ENCODE measurements at places on chromosomes 1 and 21.

GRCh38 chr1:151585622-151586021 is 26.2 kb upstream of the SNX27 start:
- DNase-seq, result no peak

DNA sequence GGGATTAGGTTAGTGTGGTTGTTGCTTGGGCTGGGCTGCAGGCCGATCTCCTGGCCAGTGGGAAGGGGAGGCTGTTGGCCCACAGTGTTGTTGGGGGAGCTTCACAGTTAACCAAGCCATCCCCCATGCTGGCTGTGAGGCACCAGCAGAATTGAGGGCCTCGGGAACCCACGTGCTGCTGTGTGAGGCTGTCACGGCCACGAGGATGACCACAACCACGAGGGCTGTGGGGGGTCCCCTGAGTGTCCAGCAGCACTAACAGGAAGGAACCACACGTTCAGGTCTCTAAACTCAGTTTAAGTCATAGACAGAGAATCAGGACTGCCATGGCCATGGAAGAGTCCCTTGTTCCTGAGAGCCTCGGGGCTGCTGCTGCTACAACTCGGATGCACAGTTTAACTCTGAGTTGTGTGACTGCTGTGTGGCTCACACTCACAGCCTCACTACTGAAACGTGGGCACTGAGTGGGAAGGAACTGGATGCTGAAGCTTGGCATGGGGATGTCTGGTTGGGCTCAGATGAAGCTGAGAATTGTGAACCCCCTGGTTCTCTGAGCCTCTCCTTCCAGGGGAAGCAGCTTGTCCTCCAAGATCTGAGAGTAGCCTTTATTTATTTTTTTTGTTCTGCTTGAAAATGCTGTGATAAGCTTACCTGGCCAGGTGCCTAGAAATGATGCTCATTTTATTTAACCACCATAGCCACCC is 4.8 kb upstream of the MMEL1 start:
- no peak for DNase-seq

- no peak for DNase-seq
Observed at GRCh38 chr1:15187175-15188129, 33.9 kb downstream of the TMEM51 start.

DNA sequence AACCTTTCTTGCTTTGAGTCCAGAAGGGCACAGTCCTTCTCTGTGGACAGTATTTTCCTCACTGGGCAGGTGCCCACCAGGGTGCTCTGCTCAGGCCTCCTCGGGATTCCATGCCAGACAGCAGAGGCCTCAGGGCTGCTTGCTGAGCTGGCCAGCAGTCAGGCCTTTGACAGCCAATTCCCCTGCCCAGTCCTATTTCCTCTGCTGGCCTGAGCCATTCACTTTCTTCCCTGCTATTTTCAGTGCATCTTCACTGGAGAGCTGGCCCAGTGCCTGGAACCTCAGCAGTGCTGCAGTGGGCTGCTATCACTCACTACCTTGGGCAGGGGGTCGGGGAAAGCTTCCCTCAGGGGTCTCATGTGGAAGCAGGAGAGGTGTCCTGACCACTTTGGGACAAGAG is 33.2 kb downstream of the KCNA10 start:
- no peak for DNase-seq

GRCh38 chr1:217449370-217449769 is 181.5 kb downstream of the GPATCH2 start:
- DNase-seq, result no peak

GRCh38 chr21:26883768-26884167 is 38.6 kb upstream of the ADAMTS1 start:
- DNase-seq, result no peak

GRCh38 chr1:44460107-44460882 is 55.2 kb downstream of the RNF220 start:
- no peak for DNase-seq

- no peak for DNase-seq
Observed at GRCh38 chr21:44051462-44051941, 39.4 kb downstream of the TRAPPC10 start.

DNA sequence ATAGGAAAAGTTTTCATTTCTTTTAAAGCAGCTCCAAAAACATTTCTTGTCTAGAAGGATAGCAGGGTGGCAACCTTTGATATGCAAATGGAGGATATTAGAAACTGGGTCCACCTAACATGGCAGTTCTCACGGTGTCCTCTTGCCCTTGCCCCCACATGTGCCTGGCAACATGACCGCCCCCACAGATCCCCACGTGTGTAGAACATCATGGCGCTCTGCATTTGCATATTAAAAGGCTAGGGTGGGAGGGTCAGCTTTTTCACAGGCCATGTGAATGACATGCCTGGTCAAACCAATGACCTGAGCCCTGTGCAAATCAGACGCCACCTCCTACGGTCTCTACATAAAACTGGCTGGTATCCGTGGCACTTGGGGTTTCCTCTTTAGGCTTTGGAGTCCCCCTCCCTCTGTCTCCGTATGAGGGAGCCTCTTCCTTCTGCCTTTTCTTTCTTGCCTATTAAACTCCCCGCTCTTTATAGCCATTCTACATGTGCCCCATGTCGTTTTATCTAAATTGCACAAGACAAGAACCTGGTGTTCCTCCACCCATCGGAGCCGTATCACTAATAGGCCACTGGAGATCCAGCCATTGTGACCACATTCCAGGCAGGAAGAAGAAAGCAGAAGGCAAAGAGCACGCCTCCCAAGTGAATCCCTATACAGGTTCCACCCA is 71.3 kb downstream of the WDR4 start:
- DNase-seq, result no peak

DNA sequence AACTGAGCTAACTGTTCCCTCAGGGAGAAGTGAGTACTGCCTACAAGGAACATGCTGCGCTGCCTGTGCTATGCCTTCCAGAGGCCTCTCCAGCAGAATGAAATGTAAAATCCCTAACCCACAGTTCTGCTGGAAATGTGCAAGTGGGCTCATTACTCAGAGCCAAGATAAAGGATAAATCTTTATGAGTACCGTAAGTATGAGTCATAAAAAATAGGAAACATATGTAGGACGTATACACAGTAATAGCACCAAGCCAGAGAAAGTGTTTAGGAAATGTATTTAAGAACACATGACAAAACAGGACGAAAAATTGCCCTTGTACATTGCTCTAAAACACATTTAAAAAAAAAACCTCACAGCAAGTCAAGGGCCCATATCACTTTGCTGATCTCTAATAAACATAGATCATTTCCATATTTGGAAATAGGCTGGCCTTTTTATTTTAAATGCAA is 104.6 kb downstream of the TGFBR3 start:
- no peak for DNase-seq

DNA sequence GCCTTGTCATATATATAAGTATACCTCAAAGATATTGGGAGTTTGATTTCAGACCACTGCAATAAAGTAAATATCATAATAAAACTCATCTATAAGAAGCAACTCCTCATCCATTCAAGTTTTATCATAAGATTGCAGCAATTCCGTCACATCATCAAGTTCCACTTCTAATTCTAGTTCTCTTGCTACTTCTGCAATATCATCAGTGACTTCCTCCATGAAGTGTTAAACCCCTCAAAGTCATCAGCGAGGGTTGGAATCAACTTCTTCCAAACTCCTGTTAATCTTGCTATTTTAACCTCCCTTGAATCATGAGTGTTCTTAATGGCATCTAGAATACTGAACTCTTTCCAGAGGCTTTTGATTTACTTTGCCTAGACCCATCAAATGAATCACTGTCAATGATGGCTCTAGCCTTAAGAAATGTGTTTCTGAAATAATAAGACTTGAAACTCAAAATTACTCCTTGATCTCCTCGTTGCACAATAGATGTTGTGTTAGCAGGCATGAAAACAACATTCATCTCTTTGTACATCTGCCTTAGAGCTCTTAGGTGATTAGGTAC is 88.3 kb downstream of the RPE65 start:
- DNase-seq, result no peak

- no peak for DNase-seq
Observed at GRCh38 chr1:57522575-57522974, 98.7 kb upstream of the DAB1 start.

DNA sequence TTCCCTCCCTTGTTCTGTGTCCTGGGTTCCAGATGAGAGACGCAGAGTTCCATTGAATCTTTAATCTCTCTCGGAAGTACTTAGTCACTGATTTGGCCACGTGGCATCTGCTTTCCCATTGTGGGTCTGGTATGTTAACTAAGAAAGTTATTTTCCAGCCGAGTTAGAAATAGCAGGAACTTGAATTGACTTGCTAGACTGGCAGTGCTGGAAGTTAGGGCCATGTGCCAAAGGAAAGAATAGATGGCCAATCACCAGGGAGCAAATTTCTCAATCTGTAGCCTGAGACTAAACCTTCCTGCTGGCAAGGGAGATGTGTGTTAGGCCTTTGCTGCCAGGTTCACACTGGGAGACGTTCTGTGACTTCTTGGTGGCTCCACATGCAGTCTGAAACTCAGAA is 24.2 kb upstream of the SLFNL1 start:
- no peak for DNase-seq

- DNase-seq, result no peak
Observed at GRCh38 chr21:20647607-20648006, 350.6 kb upstream of the NCAM2 start.

GRCh38 chr1:109639063-109639840 is 16.6 kb upstream of the GSTM4 start:
- DNase-seq, result no peak

DNA sequence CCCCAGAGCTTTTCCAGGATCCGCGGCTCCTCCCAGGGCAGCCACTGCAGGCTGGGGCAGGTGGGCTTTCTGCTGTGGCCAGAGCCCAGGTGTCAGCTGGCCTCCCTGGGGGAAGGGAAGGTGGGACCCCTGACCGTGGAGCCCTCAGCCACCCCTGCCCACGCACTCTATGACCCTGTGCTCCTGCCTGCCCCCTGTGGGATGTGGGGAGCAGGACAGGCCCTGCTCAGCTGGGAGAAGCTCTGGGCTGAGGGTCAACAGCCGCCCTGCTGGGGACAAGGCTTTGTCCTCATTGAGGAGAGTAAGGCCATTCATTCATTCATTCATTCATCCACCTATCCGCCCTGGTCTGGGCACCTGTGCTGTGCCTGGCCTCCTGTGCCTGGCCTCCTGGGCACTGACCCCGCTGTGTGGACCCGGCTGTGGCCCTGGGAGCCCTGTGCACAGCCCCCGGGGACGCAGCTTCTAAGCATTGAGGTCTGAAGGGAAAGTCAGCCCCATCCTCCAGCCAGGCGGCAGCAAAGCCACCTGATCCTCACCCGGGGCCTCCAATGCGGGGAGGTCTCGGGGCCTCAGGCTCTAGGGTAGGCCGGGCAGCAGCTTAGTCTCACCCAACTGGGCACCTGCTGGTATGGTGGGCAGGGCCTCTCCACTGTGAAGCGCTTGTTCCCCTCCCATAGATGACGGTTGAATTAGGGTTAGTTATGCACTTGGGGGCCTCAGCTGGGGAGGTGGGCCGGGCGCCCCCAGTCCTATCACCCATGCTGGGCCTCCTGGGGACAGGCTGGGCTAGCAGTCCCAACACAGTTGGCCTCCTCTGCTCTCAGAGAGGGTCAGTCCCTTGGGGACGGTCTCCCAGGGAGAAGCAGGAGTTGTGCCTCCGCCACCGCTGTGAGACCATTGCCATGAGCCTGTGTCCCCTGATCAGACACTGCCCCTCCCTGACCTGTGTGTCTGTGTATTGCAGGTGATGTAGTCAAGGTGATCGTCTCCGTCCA is 6.0 kb downstream of the TNFRSF14 start:
- DNase-seq, result no peak

DNA sequence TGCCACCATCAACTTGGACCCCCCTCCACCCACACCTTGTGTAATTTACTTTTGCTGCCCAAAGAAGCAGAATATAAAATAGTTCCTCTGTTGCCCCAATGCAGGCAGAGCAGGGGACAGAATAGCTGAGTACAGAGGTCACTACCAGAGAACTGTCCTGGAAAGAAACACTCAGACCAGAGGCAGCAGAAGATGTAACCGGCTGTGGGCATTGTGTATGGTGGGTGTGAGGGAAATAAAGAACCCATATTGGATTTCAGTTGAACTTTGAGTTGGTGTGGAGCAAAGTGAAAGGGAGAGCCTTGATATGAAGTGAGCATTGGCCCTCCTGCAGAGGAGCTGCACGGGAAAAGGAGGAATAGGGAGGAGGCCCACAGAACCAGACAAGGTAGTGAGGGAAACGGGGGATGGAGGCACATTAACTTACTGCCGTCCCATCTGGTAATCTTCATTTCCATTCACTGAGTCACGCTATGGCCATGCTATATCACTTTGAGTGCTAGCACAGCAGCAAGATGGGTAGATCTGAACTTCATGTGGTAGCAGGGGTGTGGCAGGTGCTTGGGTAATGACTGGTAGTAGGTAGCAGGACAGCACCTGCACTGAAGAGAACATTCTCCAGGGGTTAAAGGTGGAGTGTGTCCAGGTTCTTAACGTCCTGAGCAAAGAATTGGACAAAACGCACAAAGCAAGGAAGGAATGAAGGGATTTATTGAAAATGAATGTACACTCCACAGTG is 56.3 kb upstream of the FBXO28 start:
- DNase-seq, result no peak

DNA sequence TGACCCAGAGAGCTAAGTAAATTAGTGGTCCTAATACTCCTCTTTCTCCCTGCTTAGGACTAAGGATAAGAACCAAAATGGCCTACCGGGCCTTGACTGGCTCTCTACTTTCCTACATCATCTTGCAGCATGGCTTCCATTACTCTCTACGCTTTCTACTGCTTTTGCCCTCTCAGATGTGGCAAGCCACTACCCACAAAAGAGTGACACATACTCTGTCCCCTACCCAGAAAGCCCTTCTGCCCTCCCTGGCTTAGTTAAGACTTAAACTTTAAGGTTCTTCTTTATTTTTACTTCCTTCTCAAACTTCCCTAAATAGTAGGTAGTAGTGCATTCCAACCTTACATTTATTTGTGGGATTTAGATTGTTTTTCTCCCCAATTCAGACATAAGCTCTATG is 228.1 kb downstream of the TPR start:
- no peak for DNase-seq

GRCh38 chr1:227773558-227773957 is 38.3 kb downstream of the SNAP47 start:
- DNase-seq, result no peak

DNA sequence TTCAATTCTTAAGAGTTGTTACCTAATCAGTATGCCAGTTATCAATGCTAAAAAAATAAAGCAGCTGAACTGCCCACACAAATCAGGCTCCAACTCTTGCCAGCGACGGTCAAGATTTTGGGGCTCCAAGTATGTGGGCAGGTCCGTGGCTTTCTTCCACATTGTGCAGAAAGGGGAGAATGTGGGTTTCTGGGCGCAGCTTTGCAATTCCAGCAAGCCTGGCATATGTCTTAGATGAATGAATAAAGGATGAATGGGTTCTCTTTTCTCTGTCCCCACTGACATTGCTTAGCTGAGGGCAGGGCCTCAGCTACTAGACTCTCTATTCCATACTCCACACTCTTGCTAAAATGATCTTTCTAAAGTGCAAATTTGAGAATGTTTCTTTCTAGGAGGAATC is 42.4 kb downstream of the NENF start:
- no peak for DNase-seq

DNA sequence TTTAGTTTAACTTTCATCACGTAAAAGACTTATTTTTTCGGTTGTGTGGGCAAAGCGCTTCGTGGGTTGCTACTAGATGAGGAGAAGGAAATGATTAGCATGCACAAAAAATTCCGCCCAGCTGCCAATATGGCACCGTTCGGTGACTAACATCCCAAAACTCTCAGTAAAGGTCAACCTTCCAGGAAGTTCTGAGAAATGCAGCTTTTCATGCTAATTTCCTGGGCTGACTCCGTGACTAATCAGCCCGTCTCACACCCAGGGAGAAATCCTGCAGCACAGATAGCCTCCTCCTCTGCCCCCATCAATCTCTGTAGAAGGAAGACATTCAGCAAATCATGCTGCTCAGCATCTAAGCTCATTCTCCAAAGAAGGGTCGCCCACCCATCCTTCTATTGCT is 34.1 kb downstream of the TMCO4 start:
- DNase-seq, result no peak
